Hematopoietic multipotent progenitor cell treated with erythropoietin and hydrocortisone succinate and interleukin-3 and kit ligand, for 8 days (in vitro differentiated cells): ENCODE measurements at places on chromosomes 3 and 15.

GRCh38 chr3:143648218-143648617 is 200.1 kb downstream of the SLC9A9 start:
- no peak for DNase-seq

GRCh38 chr15:74053941-74054529 is 28.3 kb downstream of the GOLGA6A start:
- peak; percentile 79 for DNase-seq

GRCh38 chr15:44719293-44719999 is 8.1 kb downstream of the B2M start:
- no peak for DNase-seq

DNA sequence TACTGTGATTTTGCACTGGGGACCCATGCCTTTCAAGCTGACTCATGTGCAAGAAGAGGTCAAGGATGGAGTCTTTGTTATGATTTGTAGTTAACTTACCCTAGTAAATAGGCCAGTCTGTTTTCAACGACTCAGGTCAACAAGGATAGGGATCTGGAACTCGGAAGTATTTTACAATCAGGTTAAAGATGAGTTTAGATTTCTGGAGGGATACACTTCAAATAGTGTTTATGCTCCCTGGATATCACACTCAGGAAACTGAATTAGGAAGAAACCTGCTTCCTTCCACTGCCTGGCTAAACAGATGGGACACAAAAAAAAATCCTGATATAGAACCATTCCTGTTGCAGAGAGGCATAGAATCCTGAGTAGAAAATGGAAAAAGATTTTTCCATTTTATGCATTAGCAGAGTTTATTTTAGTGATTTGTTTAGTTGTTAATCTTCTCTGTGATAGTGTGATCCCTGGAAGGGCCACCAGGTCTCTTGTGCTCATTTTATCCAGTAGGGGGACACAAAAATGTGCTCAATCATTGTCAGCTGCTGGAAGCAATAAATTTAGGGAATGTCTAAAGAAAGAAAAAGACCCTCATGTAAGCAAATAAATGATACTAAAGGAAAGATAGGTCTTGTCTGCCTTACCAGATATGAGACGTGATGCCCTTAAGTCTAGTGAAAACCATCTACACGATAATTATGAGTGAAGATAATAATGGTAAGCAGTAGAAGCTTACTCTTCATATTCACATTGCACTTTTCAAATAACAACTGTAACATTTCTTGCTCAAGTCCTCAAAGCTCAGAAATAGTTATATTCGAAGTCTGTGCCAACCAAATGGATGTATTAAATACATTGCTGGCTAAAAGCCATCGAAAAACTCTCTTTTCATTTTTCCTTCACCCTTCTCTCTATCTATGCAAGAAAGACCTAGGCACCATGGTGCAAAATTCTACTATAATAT is 452.1 kb upstream of the KCNMB2 start:
- peak; percentile 10 for DNase-seq

DNA sequence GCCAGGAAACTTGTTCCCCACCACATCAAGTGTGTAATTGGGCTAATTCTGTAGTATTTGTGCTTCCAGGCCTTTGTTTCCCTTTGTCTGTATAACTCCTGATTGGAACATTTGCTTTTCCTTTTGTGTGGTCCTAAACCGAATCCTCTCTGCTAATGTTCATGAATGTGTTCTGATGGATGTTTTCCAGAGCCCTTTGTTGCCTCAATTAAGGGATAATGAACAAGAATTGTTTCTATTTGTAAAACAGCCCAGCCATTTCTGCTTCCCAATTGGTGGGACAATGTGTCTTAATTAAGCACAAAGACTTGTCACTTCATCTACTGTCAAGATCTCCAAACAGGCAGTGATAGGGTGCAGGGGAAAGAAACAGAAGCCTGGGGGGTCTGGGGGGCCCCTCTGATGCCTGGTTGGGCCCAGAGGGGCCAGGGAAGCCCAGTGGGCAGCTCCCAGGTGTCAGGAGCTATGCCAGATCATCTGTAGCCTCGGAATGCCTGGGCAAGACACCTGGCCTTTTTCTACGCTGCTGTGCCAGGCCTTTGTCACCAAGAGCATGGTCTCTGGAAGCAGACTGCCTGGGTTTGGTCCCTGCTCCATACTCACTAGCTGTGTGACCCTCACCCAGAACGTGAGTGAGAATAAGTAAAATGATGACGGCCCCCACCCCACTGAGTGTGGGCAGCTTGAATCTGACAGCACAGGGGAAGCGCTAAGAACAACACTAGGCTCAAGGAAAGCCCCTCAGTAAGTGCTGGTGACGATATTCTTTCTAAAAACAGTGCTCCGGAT is 116.6 kb upstream of the PRR20G start:
- DNase-seq: no peak

DNA sequence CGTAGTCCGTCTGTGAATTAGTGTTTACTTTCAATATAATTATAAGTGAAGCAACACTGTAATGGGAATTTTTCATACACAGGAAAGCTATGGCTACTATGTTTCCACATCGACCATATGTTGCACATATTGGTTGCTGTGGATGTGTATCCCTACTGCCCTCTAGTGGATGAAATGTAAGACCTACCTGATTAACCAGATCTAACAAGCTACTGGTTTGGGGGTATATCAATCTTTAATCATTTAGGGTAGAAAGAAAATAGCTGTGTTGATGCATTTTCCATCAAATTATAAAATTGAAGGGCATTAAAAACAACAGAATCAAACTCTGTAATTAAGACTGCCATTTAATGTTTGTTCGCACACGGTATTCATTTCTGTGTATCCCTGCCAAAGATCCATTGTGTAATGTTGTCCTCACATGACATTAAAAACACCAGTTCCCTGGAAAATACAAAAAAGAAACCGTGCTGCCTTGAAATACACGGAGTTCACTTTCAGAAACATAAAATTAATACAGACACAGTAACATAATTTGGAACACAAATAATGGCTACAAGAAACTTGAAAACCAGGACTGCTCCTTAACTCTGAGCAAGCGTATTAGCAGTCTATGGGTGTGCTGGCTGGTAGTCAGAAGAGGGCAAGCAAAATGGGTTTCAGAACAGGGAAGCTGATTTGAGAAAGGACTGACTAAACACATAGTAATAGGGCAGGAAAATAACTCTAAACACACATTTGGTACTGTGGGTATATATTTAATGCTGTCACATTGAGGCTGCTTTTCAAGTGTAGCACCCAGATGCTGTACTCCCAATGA is 125.1 kb downstream of the TIGIT start:
- peak; percentile 72 for DNase-seq

GRCh38 chr3:132661101-132661500 is 972 bp downstream of the UBA5 start:
- peak; percentile 54 for DNase-seq

- no peak for DNase-seq
Observed at GRCh38 chr3:99418209-99418635, 220.2 kb upstream of the COL8A1 start.

DNA sequence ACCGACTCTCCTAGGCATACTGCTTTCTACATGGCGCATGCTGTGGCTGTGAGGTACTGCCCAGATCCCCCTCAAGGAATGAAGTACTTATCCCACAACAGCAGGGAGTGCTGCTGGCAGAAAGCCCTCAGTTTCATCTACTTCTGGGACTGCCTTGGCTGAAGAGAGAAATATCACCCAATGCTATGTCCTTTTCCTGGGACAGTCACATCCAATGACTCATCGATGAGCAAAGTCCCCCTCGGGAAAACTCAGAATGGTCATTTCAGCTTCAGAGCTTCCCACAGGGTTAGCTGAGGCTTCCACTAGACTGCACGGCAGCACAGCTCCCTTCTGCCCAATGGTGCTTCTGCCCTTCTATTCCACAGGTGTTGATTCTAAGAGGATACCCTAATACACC is 3.6 kb upstream of the NMD3 start:
- DNase-seq: no peak

GRCh38 chr3:176623468-176624150 is 573.7 kb downstream of the TBL1XR1 start:
- no peak for DNase-seq

GRCh38 chr3:65992106-65992505 is 46.6 kb downstream of the MAGI1 start:
- DNase-seq: no peak

DNA sequence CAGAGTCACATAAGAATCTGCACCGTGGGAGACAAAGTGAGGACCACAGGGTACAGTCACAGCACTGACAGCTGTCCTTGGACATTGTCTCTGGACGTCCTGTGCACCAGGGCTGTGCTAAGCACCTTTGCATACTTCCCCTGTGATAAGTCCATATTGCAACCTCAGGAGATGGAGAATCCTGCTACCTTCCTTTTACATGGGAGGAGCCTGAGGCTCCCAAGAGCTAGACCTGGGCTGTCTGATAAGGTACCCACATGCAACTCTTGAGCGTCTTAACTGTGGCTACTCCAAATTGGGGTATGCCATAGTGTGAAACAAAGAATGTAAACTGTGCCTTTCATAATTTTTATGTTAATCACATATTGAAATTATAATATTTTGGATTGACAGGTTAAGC is 2.5 kb upstream of the FETUB start:
- peak; percentile 72 for DNase-seq

DNA sequence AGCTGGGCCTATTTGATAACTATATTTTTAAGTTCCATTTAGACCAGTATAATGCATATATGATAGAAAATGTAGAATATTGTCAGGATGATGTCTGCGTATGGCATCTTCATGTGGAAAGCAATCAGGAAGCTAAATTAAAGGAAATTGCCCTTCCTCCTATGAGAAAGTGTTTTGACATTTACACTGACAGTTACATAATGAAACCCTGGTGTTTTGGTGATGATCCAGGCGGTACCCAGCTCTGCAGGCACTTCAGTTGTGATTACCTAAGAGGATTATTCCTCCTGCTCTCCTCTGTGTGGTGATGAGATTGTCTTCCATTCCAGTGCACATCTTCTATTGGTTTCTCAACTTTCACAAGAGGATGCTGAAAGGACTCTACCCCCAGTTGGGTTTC is 126.5 kb upstream of the MITF start:
- no peak for DNase-seq

DNA sequence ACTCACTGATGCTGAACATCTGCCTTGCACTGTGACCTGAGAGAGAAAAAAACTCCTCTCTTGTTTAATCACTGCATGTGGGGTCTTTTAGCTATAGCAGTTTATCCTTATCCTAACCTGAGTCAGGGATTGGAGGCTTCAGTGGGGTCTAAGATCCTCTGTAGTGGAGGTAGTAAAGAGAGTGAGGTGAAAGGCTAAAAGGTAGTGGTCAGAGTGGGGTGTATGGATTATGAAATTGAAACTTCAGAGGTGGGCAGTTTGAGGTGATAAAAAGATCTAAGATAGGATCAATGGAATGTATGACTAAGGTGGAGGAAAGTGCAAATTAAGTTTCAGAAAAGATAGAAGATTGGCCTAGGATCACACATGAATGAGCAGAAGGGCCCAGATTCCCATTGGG is 36.5 kb downstream of the DET1 start:
- no peak for DNase-seq

DNA sequence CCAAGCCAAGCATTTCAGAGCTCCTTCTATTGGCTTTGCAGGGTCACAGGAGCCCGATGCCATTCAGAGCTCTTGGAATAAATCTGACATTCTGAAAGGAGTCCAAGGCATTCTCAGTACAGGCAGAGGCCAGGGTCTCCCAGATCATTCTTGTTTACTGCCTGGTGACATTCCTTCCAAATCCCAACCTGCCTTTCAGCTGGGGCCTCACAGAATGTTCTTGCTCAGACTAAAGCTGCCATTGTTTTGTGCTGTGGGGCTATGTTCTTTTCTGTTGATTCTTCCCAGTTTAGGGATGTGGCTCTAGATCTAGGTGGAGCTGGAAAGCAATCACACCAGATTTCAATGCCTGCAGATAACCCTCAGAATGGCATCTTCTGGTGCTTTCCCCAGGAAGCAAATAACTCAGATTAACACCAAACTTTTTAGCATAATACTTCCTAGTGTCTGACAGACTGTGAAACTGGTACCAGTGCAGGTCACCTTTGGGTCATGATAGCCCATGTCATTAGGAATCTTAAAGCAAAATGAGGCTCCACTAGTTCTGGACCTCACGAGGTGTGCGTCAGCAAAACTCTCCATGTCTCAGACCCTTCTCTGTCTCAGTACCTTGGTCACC is 166.9 kb downstream of the CHST2 start:
- no peak for DNase-seq

DNA sequence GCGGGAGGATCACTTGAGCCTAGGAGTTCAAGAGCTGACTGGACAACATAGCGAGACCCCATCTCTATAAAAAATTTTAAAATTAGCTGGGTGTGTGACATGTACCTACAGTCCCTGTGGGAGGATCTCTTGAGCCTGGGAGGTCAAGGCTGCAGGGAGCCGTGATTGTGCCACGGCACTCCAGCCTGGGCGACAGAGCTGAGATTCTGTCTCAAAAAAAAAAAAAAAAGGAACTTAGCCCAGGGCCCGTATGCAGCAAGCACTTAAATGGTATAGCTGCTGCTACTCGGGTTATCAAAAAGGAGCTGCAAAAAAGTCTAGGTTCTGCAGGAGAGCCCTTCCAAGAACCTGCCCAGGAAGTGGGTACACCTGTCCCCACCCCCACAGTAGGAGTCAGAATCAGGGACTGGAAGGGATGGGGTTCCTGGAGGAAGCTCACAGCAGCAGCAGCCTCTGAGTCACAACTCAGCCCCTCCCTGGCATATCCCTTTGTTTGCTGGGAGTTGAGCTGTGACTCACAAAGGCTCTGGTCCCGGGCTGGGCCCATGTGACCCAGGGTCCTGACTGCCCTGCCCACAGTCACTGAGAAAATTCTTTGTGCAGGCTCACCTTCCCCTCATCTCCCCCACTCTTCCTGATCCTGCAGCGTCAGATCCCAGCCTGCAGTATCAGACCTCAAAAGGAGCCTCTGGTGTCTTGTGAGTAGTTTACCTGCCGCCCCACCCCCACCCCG is at the start of gene SPATA12:
SPATA12 (plus strand) TSS at position 576 of the 733 bp plus-strand sequence. CDS start 13,031 bp downstream, outside the sequence.
- peak; percentile 38 for DNase-seq

DNA sequence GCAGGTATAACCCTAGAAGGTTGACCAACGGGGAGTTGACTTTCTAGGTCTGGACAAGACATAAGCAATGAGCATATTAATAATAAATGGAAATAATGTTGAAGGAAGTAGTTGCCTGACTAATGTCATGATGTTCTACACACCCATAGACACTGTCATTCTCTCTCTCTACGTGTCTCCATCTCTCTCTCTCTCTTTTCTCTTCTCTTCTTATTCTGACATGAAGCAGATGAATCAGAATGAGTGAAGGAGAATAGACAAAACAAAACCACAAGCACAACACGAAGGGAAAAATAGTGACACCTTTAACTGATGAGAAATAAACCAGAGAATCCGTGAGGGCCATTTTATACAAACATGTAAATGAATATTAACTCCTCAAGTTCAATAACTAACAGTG is 26.7 kb upstream of the CCDC80 start:
- no peak for DNase-seq

DNA sequence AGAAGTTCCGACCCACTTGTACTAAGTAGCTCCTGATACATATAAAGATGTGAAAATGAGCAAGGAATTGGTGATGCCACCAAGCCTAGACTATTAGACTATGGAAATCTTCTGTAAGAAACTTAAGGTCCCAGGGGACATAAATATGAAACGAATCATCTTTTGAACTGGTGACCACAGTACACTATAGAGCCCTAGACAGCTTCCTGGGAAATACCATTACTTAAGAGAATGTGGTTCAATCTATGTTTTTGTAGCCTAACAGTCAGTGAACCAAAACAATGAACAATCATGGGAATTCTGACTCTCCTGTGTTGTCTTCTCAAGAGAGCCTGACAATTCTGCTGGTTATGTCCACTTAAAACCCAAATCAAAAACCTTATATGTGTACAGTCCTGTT is 191.6 kb downstream of the GREM1 start:
- no peak for DNase-seq

GRCh38 chr3:123396171-123397049 is 52.5 kb downstream of the ADCY5 start:
- DNase-seq: no peak
